Stimulated activated CD4-positive, alpha-beta T cell treated with anti-CD3 and anti-CD28 coated beads, Interleukin-1b, Interleukin-23, amount 100 ng/mL, for 1 hour (primary cell): ENCODE measurements at places on chromosomes 7 and 10.

- no peak for DNase-seq
Measured at GRCh38 chr7:151010307-151011096, 13.8 kb downstream of the ATG9B start.

GRCh38 chr10:115802911-115803310 is 470.1 kb downstream of the GFRA1 start:
- no peak for DNase-seq

- no peak for DNase-seq
Measured at GRCh38 chr7:128431221-128431620, 21.4 kb upstream of the IMPDH1 start.

DNA sequence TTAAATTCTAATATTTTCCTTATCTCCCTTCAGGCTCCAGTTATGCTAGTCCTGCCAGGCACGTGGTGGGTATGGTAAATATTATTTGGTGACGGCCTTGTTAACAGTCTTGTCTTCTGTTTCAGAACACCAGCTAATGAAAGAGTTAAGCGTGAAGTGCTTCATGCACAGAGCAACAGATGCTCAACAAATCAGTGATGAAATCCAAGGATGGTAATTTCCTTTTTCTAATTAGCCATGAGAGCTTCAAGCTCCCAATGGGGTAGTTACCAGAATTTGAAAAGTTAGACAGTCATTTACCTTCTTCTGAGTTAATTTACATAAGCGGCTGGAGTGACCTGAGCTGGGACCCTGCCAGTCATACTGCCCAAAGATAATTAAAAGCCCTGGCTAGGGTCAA is 1.9 kb upstream of the OTUD1 start:
- no peak for DNase-seq

DNA sequence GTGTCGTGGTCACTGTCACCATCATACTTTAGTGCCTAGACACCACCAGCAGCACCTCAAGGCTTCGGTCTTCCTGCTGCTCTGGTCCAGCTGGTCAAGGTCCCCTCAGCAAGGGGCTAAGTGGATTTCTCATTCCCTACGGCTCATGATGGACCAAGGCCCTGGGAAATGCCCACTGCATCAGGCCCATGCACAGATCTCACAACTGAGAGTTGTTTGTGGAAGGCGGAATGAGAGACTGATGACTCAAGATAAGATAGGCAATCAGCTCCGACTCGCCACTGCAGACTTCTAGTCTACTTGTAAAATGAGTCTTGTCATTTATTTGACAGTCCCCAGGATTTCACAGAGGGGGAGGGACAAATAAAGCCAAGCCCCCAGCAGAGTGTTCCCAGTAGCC is 108.4 kb upstream of the TBX20 start:
- no peak for DNase-seq

GRCh38 chr7:19554581-19554980 is 154.3 kb downstream of the POLR1F start:
- DNase-seq: no peak

GRCh38 chr7:16644636-16645592 is 640 bp downstream of the ANKMY2 start:
- DNase-seq: no peak

DNA sequence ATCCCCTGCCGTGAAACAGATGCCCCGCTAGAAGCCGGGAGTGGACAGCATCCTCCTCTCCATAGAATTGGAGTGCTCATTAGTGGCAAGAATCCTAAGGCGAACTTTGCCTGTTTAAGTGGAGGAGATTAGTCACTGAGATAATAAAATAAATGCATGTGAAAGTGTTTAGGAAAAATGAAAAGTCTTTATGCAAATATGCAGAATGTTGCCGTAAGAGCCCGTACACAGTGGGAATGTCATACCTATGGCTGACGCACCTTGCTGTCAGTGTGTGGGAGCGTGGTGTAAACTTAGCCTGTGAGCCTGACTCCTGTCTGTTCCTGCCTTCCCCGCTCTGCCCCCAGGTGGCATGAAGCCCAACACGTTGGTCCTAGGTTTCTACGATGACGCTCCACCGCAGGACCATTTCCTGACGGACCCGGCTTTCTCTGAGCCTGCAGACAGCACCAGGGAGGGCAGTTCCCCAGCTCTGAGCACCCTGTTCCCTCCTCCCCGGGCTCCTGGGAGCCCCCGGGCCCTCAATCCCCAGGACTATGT is 1.7 kb upstream of the TRIP6 start:
- DNase-seq: no peak

DNA sequence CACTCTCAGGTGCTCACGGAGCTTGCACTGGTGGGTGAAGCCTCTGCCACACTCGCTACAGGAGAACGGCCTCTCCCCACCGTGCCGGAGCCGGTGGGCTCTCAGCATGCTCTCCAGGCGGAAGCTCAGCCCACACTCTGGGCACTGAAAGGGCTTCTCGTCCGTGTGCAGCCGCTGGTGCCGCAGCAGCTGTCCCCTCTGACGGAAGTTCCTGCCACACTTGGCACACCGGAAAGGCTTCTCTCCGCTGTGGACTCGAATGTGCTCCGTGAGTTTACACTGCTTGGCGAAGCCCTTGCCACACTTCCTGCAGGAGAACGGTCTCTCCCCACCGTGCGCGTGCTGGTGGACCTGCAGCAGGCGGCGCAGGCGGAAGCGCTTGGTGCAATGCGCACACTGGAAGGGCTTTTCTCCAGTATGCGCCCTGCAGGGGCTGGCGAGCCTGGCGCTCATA is 19.3 kb downstream of the ZNF786 start:
- no peak for DNase-seq

DNA sequence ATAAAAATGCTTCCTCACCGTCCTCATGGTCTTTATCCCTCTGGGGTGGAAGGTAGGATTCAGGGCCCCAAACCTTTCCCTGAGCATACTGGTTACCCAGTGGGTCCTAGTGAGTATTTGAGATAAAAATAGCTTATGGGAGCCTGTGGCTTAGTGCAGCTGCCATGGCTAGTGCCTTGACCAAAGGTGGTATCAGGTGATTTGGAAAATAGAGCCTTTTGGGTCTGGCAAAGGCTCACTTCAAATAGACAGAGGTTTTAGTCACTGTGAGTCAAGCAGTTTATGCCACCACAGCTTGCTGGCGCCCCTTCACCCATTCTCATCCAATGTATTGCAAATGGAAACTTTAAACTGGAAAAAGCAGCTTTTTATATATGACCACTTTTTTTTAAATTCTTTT is 30.4 kb downstream of the PLAU start:
- no peak for DNase-seq

GRCh38 chr7:31874631-31875386 is 187.8 kb downstream of the PPP1R17 start:
- no peak for DNase-seq

DNA sequence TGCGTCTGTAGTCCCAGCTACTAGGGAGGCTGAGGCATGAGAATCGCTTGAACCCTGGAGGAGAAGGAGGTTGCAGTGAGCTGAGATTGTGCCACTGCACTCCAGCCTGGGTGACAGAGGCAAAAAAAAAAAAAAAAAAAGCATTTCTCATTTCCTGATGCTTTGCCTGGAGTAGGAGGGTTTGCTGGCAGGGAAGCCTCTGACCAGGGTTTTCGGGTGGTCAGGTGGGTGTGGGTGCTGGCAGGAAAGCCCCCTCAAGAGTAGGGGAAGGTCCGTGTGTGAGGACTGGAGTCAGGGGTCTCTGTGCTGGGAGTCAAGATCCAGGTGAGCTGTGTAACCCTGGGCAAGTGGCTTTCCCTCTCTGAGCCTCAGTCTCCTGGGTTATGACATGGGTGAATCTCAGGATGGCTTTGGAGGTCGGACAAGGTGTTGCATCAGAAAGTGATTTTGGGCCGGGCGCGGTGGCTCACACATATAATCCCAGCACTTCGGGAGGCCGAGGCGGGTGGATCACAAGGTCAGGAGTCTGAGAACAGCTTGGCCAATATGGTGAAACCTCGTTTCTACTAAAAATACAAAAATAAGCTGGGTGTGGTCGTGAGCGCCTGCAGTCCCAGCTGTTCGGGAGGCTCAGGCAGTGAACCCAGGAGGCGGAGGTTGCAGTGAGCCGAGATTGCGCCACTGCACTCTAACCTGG is 3.2 kb downstream of the AMZ1 start:
- no peak for DNase-seq

- DNase-seq: no peak
Measured at GRCh38 chr7:85688712-85689111, 501.9 kb upstream of the SEMA3D start.

- DNase-seq: no peak
Measured at GRCh38 chr7:23336799-23337283, 37.7 kb downstream of the MALSU1 start.

DNA sequence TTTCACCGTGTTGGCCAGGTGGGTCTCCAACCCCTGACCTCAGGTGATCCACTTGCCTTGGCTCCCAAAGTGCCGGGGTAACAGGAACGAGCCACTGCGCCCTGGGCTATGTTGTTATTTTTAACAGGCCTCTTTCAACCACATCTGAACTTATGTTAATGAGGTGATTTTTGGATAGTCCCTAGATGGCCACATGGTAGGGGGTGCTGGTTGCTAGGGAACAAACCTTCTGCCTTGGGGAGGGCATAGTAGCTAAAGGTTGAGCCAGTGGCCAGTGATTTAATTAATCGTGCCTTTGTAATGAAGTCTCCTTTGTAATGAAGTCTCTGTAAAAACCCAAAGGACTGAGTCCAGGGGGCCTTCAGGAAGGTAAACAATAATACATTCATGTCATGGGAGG is 9.1 kb downstream of the COMTD1 start:
- no peak for DNase-seq

DNA sequence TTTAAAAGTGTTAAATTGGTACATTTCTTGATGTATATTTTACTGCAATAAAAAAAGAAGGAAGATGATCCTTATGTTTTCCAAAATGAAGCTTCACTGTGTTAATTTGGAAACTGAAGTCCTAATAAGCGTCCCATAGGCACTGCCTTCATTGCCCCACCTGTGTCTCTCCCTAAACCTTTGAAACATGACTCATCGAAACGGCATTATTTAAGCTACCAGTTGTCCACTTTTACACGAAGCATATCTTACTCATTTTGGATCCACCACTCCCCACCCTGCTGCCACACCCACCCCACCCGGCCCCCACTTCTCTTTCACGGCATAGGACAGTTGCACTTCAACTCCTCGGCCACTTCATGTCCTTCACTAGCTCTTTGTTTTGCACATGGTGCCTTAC is 85.5 kb downstream of the KIAA1549 start:
- no peak for DNase-seq

- DNase-seq: no peak
Measured at GRCh38 chr7:70833726-70834125, 298.2 kb upstream of the GALNT17 start.
